A549 treated with DMSO at 1 μM for 4 hours (cell line): ENCODE measurements at places on chromosomes 2 and 18. TPM values are rescaled to one million over a fixed set of nuclear protein-coding genes. Genes with fewer than 3 reads are reported as not detected.

TUBA3E gene
- not detected in 5 replicates for total RNA-seq

PLEKHH2 gene
- total RNA-seq = 0.90 to 1.5 TPM (median 0.94 TPM) in 5 replicates

UPP2 gene
- total RNA-seq = not detected in 5 replicates

ATP6V1C2 gene
- total RNA-seq = 0.18 to 0.99 TPM (median 0.32 TPM) in 5 replicates

TCF23 gene
- not detected in 5 replicates for total RNA-seq

MALL gene
- total RNA-seq = 149 to 172 TPM (median 158 TPM) in 5 replicates

PHOSPHO2 gene
- 2.7 to 3.4 TPM (median 2.9 TPM) in 5 replicates for total RNA-seq

ACVR1C gene
- 0.01 to 0.07 TPM in 2 of 5 replicates, not detected in the others for total RNA-seq

LIMS3 gene
- total RNA-seq = not detected in 5 replicates

ALPI gene
- total RNA-seq = 0.02 TPM in 1 of 5 replicates, not detected in the others

SEPTIN10 gene
- total RNA-seq = 46.6 to 73.0 TPM (median 61.4 TPM) in 5 replicates

FAM98A gene
- total RNA-seq = 68.5 to 117 TPM (median 75.8 TPM) in 5 replicates

C18orf54 gene
- 2.1 to 3.5 TPM (median 2.8 TPM) in 5 replicates for total RNA-seq

ALPP gene
- 0.20 to 0.50 TPM (median 0.30 TPM) in 5 replicates for total RNA-seq

AFF3 gene
- total RNA-seq = 0.02 to 0.10 TPM (median 0.08 TPM) in 5 replicates

MCM6 gene
- 50.5 to 57.0 TPM (median 56.0 TPM) in 5 replicates for total RNA-seq

PRKCE gene
- 10.1 to 13.1 TPM (median 10.4 TPM) in 5 replicates for total RNA-seq

CAPN13 gene
- 0.08 to 0.34 TPM (median 0.10 TPM) in 5 replicates for total RNA-seq

MOCOS gene
- total RNA-seq = 2.9 to 4.0 TPM (median 3.8 TPM) in 5 replicates

RESP18 gene
- not detected in 5 replicates for total RNA-seq

SOWAHC gene
- total RNA-seq = 18.9 to 23.7 TPM (median 21.1 TPM) in 5 replicates

MAIP1 gene
- 34.5 to 40.0 TPM (median 37.3 TPM) in 5 replicates for total RNA-seq

CHRND gene
- not detected in 5 replicates for total RNA-seq

PNO1 gene
- total RNA-seq = 53.9 to 60.6 TPM (median 59.6 TPM) in 5 replicates

GPATCH11 gene
- 9.9 to 12.0 TPM (median 10.7 TPM) in 5 replicates for total RNA-seq

EFHD1 gene
- 1.6 to 2.6 TPM (median 1.9 TPM) in 5 replicates for total RNA-seq
